ENCODE measurements at places on chromosomes 3 and 15.
A peak's percentile ranks its signal among the peaks of the same experiment; 100 is the strongest.

DNA sequence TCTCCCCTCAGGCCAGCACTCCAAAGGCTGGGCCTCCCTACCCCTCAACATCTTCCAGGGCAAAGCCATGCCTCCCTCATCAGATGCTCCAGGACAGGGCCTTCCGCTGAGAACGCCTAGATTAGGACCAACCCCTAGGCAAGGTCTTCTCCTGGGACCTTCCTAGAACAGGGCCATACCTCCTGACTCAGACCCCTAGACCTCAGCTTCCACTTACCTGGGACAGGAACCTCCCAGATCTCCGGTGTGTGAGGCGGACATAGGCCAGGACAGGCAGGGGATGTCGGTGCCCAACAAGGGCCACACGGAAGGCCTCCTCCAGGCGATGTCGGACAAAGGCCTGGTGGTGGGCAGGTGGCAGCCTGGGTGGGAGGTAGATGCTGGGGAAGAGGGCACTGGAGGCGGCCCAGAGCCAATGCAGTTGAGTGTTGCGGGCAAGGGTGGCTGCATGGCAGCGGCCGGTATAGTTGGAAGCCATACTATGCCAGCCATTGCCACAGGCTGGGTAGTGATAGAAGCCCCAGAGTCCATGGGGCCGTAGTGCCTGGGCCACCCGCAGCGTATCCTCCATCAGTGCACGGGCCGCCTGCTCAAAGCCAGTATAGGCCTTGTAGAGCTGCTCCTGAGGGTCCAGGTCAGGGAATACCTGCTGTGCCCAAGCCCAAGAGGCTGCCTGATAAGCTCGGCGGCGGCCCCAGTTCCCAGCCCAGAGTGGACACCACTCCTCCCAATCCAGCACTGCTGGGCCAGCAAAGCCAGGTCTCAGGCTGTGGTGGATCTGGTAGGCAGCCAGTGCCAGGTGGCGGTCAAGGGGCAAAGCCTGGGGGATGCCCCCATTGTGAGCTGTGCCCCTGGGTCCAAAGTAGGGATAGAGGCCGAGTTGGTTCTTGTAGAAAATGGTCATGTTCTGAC, 2.5 kb upstream of the IFRD2 start:
- no peak for DNase-seq

DNA sequence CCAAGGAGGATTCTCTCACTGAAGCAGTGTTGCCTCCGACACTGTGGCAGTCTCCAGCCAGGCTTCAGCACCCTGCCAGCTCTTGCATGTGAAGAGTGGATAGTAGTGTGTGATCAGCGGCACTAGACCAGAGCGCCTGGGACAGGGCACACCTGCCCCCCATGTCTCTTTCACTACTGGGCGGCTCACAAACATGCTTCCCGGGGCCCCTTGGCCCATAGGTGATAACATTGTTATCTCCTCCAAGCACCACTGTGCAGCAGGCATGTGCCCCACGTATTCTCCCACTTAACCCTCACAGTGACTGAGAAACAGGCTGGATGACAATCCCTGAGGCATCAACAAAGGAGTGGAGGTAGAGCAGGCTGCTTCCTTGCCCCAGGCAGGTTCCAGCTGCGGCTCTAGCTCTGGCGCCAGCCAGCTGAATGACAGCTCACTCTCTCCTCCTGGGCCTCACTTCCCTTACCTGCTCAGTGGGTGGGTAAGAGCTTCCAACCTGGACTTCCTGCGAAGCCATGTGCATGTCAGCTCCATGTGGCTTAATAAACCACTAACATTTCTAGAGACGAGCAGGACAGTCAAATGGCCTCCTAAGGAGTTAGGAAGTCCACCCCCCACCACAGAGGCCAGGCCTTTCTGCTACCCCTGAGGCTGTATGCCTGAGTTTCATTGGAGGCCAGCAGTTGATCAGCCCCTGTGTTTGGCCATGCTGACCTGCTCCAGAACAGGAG, 37.8 kb downstream of the KLF13 start:
- no peak for DNase-seq

DNA sequence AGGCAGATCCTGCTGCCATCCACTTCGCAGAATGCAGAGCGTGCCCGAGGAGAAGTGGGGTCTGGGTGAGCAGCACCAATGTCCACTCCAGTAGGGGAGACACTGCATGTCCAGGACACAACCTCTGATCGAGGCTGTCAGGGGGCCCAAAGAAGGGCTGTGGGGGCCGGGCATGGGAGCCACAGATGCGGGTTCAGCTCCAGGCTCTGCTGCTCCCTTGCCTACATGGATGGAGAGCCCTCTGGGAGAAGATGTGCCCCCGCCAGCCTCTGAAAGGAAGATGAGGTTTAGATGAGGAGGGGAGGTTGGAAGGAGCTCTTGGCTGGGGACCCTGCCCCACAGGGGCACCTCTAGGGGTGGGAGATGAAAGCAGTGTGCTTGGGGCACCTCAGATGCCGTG, 75.4 kb downstream of the KLF13 start:
- DNase-seq, result no peak

- DNase-seq, result no peak
These were observed 10.2 kb downstream of the MBNL1 start for GRCh38 chr3:152278756-152279427.

DNA sequence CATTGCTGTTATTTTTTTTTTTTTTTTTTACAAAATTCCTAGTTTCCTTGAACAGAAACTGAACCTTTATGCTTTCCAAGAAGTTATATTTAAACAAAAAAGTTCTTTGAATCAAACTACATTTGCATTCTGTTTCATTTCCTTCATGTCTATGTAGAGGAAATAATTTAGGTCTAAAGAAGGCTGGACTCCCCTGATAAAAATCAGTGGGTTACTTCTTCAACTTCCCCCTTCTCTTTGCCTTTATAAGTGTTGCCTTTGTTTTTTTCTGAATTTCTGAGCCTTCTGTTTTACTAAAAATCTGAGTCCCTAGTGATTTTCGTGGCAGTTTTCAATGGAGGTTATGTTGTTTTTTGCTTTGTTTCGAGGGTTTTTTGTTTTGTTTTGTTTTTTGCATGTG, 152.8 kb downstream of the CHDH start:
- DNase-seq, result no peak

DNA sequence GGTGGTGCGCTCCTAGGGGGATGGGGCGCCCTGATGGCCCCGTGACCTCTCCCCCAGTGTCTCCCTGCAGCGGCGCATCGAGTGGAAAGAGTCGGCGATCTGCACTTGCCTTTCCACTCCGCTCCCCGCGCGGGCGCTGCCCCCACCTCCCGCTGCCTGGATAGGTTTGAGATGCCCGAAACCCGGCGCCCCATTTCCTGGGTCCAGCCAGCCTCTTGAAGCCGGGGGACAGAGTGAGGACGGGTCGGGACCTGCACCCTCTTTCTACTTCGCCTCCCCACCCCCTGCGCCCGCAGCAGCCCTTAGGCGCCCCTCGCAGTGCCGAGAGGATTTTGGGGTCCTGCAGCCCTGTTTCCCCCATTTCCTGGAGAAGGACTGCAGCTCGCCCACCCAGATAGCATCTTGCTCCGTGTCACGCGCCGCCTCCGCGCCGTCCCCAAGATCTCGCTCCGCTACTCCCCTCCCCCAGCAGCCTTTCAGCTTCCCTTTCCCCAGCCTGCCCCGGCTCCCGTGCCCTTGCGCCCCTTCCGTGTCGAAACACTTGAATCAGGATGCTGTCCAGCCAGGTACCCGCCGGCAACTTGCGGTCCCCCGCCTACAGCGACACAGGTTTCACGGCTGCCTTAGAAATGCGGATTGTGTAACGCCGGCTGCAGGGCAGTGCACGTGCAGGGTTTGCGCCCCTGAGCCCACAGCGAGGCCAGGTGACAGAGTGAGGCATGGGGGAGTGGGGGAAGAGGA, 519 bp downstream of the ABHD6 start:
- DNase-seq, result no peak

GRCh38 chr15:68503791-68504680, 72.1 kb upstream of the ITGA11 start:
- DNase-seq, result no peak

DNA sequence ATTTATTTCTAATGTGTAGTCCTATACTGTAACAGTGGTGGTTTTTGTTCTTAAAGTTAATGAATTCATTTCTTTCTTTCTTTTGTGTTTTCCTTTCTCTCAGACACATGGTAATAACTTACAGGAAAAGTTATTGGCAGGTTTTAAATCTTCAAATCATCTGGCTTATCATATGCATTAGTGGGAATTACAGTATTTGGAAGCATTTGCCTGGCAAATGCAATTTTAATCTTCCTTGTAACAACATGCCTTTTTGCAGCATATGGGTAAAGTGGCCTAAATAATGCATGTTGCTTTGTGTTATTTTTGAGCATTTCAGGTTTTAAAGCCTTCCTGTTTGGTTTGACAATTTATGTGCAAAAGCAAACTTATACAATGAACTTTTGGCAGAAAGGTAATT, 66.8 kb downstream of the GALK2 start:
- DNase-seq, result no peak

DNA sequence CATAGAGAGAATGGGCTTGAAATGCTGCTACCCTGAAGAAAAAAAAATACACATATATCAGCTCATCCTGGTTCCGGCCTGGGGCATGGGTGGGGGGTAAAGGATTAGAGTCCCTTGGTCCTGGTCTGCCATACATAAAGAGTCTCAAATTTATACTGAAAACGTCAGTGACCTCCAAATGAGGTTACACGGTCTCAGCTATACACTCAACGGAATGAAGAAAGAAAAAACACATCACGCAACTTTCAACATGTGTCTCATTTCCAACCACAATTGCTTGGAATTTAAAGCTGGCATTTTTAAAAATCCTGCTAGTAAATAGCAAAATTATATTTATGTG, 612.8 kb downstream of the MCTP2 start:
- no peak for DNase-seq

DNA sequence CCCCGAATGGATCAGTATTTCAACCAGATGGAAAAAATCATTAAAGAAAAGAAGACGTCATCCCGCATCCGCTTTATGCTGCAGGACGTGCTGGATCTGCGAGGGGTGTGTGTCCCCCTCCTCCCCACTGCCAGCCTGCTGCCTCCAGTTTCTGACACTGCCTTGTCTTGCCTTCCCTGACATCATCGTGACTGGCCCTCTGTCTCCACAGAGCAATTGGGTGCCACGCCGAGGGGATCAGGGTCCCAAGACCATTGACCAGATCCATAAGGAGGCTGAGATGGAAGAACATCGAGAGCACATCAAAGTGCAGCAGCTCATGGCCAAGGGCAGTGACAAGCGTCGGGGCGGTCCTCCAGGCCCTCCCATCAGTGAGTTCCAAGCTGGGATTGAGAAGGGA, 10.9 kb downstream of the EIF4G1 start:
- DNase-seq, result no peak

DNA sequence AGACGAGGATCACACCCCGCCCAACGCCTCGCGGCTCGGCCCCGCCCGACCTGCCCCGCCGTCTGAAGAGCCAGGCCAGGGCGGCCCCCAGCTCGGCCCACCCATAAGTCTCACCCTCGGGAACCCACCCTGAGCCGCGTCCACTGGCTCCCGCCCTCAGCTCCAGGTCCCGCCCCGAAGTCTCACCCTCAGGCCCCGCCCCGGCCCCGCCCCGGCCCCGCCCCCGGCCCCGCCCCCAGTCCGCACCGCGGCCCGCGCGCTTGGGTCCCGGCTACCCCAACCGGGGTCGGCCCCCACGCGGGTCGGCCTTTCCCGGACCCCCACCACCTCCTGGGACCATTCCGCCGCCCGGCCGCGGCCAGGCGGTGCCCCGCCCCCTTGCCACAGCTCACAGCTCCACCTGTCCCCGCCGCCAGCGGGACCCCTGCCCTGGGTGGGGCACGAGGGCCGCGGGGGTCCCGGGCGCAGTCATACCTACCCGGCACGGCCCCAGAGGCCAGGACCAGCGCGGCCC, 489 bp downstream of the CSPG5 start:
- DNase-seq, result peak; percentile 28

DNA sequence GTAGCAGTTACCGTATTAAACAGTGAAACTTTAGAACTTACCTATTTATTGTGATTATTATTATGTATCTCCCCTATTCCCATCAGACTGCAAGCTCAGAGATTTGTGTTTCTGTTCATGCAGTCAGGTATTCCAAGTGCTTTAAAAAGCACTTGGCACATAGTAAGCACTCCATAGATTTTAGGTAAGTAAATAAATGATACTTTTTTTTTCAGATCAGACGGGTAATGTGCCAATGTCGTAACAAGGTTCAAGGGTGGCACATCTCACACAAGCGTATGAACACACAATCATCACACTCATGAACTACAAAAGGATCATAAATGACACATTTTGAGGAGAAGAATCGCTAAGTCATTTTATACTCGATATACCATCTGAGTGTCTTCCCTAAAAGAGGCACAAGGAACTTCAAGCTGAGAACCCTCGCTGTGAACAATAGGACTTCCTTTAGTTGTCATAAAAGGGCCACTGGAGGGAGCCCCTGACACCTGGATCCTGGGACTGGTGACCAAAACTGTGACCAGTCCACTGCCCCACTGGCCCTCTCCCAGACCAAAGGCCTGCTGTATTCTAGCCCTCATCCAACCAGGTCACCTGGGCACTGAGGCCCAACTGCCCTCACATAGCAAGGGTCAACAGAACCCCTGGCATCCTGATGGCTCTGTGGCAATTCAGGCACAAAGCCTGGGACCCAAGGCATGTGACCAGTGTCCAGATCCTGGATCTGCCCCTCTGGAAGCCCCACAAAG, 32.1 kb downstream of the KIF9 start:
- DNase-seq, result no peak

All from activated naive CD4-positive, alpha-beta T cell (primary cell).